Mesothelial cell of epicardium (in vitro differentiated cells): ENCODE measurements at places on chromosomes 2 and 18. TPM values are rescaled to one million over a fixed set of nuclear protein-coding genes. Genes with fewer than 3 reads are reported as not detected.

GRCh38 chr2:65885266-65885665, 452.9 kb upstream of the SPRED2 start:
- no peak for DNase-seq
- no peak overlapping the region for H3K27ac ChIP-seq
- H3K27me3 ChIP-seq = no peaks in the 10 kb centered on the region
- H3K36me3 ChIP-seq = no peaks in the 10 kb centered on the region

- H3K36me3 ChIP-seq = peaks cover 62% of the 10 kb centered on the region
- peaks cover 17% of the 10 kb centered on the region for H3K4me1 ChIP-seq
- H3K27ac ChIP-seq = no peak overlapping the region
- H3K27me3 ChIP-seq = no peaks in the 10 kb centered on the region
Measured at GRCh38 chr2:69192176-69192945, 179.4 kb downstream of the ANTXR1 start.

- H3K27me3 ChIP-seq = peaks cover 61% of the 10 kb centered on the region
- no peaks in the 10 kb centered on the region for H3K36me3 ChIP-seq
- no peak overlapping the region for H3K27ac ChIP-seq
- H3K4me3 ChIP-seq = no peak overlapping the region
- H3K4me1 ChIP-seq = peaks cover 29% of the 10 kb centered on the region
Measured at GRCh38 chr2:28522481-28522880, 26.6 kb downstream of the PLB1 start.

The POMC gene
- total RNA-seq = 0.29 TPM in 1 of 3 replicates, not detected in the others

DNA sequence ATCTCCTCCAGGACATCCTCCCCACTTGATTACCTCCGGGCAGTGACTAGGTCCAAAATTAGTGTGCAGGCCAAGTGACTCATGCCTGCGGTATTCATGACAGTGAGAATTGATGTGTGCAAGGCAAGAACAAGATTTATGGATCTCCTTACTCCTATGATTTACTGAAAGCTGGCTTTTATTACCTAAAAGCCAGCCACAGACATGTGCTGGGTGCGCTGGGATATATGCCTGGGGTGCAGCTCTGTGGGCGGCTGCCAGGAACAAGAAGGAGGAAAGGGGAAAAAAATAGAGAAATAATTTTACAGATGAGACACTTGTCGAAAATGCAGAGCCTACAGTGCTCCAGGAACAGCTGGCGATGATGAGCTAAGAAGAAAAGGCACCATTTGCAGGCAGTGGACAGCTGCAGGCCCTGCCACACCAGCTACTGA, 359.3 kb downstream of the CMPK2 start:
- peaks cover 26% of the 10 kb centered on the region for H3K4me1 ChIP-seq
- H3K36me3 ChIP-seq = no peaks in the 10 kb centered on the region
- no peak overlapping the region for H3K4me3 ChIP-seq

GRCh38 chr2:239401881-239402233, 1.0 kb upstream of the HDAC4 start:
- H3K4me1 ChIP-seq = peaks cover 33% of the 10 kb centered on the region
- DNase-seq = no peak
- H3K27me3 ChIP-seq = no peaks in the 10 kb centered on the region
- peak overlapping the region; percentile 90 for H3K27ac ChIP-seq

GRCh38 chr2:102111823-102112222, 30.7 kb upstream of the IL1R1 start:
- no peak for DNase-seq
- H3K27me3 ChIP-seq = no peaks in the 10 kb centered on the region
- no peaks in the 10 kb centered on the region for H3K36me3 ChIP-seq
- peaks cover 12% of the 10 kb centered on the region for H3K4me1 ChIP-seq
- no peak overlapping the region for H3K4me3 ChIP-seq

GRCh38 chr18:4106407-4107033, 348.6 kb downstream of the DLGAP1 start:
- no peaks in the 10 kb centered on the region for H3K36me3 ChIP-seq
- no peak overlapping the region for H3K4me3 ChIP-seq
- peak; percentile 85 for DNase-seq
- no peak overlapping the region for H3K27ac ChIP-seq

- no peak for DNase-seq
- H3K36me3 ChIP-seq = no peaks in the 10 kb centered on the region
- no peaks in the 10 kb centered on the region for H3K27me3 ChIP-seq
- no peak overlapping the region for H3K4me3 ChIP-seq
Measured at GRCh38 chr2:105323111-105323510, 6.4 kb downstream of the TGFBRAP1 start.

- H3K27me3 ChIP-seq = peaks cover 2% of the 10 kb centered on the region
- no peak overlapping the region for H3K4me3 ChIP-seq
Measured at GRCh38 chr18:76102156-76102555, 392.9 kb downstream of the ZNF516 start.

DNA sequence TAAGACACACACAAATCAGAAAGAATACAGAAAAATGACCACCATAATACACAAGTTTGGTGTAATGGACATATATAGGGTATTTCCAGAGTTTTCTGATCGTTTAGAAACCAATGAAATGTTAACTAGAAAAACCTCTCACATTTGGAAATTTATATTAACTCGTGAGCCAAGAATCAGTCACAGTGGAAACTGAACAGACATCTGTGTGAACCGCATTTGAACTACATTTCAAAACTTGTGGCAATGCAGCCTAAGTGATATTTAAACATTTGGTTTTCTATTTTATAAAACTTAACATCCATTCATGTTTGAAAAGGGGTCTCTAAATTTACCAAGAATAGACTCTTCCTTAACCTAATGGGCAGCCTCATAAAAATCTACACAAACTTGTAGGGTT, 29.0 kb upstream of the KCNG2 start:
- H3K27ac ChIP-seq = no peak overlapping the region
- DNase-seq = no peak
- H3K4me3 ChIP-seq = no peak overlapping the region
- H3K27me3 ChIP-seq = peaks cover 34% of the 10 kb centered on the region

- no peak overlapping the region for H3K27ac ChIP-seq
- no peak for DNase-seq
- no peak overlapping the region for H3K4me3 ChIP-seq
- no peaks in the 10 kb centered on the region for H3K4me1 ChIP-seq
Measured at GRCh38 chr18:78797499-78797898, 182.1 kb upstream of the SALL3 start.

The FKBP7 gene
- 48.1 to 52.9 TPM (median 49.7 TPM) in 3 replicates for total RNA-seq

- DNase-seq = no peak
- no peak overlapping the region for H3K4me3 ChIP-seq
- peaks cover 51% of the 10 kb centered on the region for H3K4me1 ChIP-seq
- H3K27ac ChIP-seq = peak overlapping the region; percentile 80
- H3K27me3 ChIP-seq = no peaks in the 10 kb centered on the region
- H3K36me3 ChIP-seq = no peaks in the 10 kb centered on the region
Measured at GRCh38 chr2:37707393-37707792, 36.0 kb upstream of the CDC42EP3 start.

GRCh38 chr18:23281626-23282436, 146.5 kb downstream of the CABLES1 start:
- H3K36me3 ChIP-seq = peaks cover 12% of the 10 kb centered on the region
- H3K27me3 ChIP-seq = no peaks in the 10 kb centered on the region
- H3K27ac ChIP-seq = peak overlapping the region; percentile 47
- H3K4me3 ChIP-seq = no peak overlapping the region
- DNase-seq = no peak
- H3K4me1 ChIP-seq = peaks cover 12% of the 10 kb centered on the region

- H3K36me3 ChIP-seq = peaks cover 27% of the 10 kb centered on the region
- no peak overlapping the region for H3K4me3 ChIP-seq
- peak overlapping the region; percentile 47 for H3K27ac ChIP-seq
Measured at GRCh38 chr2:70068119-70068518, 19.2 kb upstream of the PCBP1 start.

The CTLA4 gene
- total RNA-seq = not detected in 3 replicates

- peaks cover 17% of the 10 kb centered on the region for H3K4me1 ChIP-seq
- no peak overlapping the region for H3K27ac ChIP-seq
- no peak overlapping the region for H3K4me3 ChIP-seq
- H3K36me3 ChIP-seq = no peaks in the 10 kb centered on the region
Measured at GRCh38 chr18:44521668-44522022, 159.0 kb upstream of the SETBP1 start.

- H3K4me1 ChIP-seq = peaks cover 2% of the 10 kb centered on the region
- H3K4me3 ChIP-seq = no peak overlapping the region
- DNase-seq = no peak
- H3K27ac ChIP-seq = no peak overlapping the region
Measured at GRCh38 chr18:76281565-76281964, 213.5 kb downstream of the ZNF516 start.

- peaks cover 5% of the 10 kb centered on the region for H3K4me1 ChIP-seq
- H3K27ac ChIP-seq = no peak overlapping the region
- no peaks in the 10 kb centered on the region for H3K27me3 ChIP-seq
- no peak overlapping the region for H3K4me3 ChIP-seq
- no peak for DNase-seq
Measured at GRCh38 chr2:45442026-45442425, 169.0 kb downstream of the SRBD1 start.

The NCKAP5 gene
- total RNA-seq = 2.1 to 3.4 TPM (median 2.2 TPM) in 3 replicates

The LRATD1 gene
- 2.2 to 2.6 TPM (median 2.4 TPM) in 3 replicates for total RNA-seq

DNA sequence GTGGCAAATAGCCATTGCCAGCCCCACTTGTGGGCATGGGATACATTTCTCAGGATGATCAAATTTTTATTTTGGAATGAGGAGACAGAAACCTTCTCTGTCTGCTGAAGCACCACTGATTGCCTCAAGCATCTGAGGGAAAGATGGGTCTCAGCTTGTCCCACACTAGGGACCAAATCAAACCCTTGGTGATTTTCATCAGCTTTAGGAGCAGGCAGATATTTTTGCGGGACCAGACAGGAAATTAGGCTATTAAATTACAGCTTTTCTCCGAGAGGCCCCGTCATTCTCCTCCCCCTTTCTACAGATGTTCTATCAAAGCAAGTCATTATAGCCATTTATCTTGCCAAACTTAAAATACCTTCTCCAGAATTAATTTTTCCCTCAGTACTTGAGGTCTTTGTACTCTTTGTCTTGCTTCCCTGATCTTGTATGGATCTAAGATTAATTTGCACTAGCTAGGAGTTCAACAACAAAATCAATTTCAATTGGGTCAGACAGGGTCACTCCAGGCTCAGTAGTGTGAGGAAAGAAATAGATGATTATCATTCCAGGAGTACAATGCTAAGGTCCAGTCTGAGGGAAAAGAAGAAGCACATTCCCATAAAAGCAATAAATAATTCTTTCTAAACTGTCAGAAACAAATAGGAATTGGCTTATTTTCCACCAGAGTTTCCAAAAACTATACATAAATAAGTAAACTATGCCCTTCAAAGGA, 818.1 kb upstream of the SOX11 start:
- no peaks in the 10 kb centered on the region for H3K36me3 ChIP-seq
- no peak for DNase-seq
- no peak overlapping the region for H3K4me3 ChIP-seq
- no peak overlapping the region for H3K27ac ChIP-seq

DNA sequence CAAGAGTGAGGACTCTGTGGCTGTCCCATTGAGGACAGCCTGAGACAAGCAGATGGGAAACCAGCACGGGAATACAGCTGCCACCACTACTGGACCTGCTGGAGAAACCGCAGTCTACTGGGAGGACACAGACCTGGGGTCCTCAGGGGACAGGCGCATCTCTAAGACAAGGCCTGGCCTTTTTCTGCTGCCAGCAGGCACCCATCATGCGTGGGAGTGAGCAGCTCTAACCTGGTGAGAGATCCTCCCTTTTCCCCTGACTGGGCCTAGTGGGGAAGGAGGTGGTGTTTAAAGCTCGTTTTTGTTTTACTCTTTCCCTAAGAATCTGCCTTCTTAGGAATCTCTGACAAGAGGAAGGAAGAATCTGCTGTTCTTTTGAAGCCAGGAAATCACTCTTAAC, 36.6 kb downstream of the CYRIA start:
- no peak overlapping the region for H3K4me3 ChIP-seq
- H3K4me1 ChIP-seq = peaks cover 20% of the 10 kb centered on the region
- no peak for DNase-seq
- H3K27me3 ChIP-seq = no peaks in the 10 kb centered on the region
- H3K27ac ChIP-seq = no peak overlapping the region
- H3K36me3 ChIP-seq = no peaks in the 10 kb centered on the region

DNA sequence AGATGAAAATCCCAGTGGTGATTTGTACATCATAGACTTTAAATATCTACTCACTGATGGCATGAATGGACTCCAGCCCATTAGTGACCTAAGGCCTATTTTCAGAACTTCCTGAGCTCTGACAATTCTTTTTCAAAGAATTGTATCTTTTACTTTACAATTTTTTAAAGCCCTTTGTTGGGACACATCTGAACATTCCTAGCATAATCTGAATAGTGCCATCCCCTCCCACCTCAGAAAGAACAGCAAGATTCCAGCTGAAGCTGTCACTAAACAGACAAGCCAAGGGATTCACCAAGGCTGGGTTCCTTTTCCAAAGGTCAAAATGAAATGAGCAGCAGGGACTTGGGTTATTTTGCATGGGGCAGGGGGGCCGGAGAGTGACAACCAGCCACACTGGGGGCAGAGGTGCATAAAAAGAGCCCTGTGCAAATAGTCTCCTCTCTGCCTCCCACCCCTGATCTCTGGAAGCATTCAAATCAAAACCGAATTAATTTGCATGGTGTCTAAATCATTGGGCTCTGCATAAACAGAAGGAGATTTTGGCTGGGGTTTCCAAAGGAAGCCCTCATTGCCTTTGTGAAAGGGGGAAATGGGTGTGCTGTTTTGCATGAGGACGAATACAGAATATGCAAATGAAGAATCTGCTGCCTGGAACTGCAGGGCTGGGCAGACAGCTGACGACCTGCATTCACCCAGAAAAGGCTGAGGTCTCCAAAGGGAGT, 17.2 kb downstream of the EPHA4 start:
- H3K27me3 ChIP-seq = no peaks in the 10 kb centered on the region
- H3K27ac ChIP-seq = peak overlapping the region; percentile 54
- no peak for DNase-seq
- no peak overlapping the region for H3K4me3 ChIP-seq
- H3K36me3 ChIP-seq = no peaks in the 10 kb centered on the region

DNA sequence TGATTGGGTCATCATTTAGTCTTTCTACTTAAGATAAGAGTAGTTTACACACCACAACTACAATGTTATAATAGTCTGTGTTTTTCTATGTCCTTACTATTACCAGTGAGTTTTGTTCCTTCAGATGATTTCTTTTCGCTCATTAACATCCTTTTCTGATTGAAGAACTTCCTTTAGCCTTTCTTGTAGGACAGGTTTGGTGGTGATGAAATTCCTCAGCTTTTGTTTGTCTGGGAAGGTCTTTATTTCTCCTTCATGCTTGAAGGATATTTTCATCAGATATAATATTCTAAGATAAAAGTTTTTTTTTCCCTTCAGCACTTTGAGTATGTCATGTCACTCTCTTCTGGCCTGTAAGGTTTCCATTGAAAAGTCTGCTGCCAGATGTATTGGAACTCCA, 38.0 kb upstream of the SLC16A14 start:
- H3K4me3 ChIP-seq = no peak overlapping the region
- no peaks in the 10 kb centered on the region for H3K4me1 ChIP-seq
- no peak for DNase-seq

DNA sequence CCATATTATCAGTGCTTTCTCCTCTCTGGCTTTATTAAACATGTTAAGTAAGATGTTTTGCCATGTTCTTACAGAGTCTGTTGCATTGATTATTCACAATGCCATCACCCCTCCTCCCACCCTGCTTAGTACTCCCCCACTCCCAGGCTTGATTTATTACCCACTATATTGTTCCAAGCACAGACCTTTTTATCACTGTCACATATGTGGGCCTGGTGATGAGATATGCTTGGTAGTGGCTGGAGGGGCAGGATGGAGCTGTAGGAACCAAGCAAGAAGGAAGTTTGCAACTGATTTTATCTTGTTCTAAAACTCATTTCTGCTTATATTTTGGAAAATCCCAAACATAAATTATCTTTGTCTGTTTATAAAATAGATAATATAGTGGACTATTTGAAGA, 748.2 kb upstream of the CELF4 start:
- no peak for DNase-seq
- H3K36me3 ChIP-seq = no peaks in the 10 kb centered on the region
- peak overlapping the region; percentile 18 for H3K27ac ChIP-seq
- H3K4me1 ChIP-seq = peaks cover 15% of the 10 kb centered on the region
- no peaks in the 10 kb centered on the region for H3K27me3 ChIP-seq

- H3K27ac ChIP-seq = no peak overlapping the region
- peak overlapping the region; percentile 59 for H3K4me3 ChIP-seq
- H3K36me3 ChIP-seq = no peaks in the 10 kb centered on the region
- DNase-seq = peak; percentile 89
Measured at GRCh38 chr2:96507957-96508520, 2.9 kb upstream of the NEURL3 start.
